ENCODE measurements at places on chromosomes 12 and 14.

GRCh38 chr12:92485351-92486348 is 217.1 kb upstream of the PLEKHG7 start:
- DNase-seq = no peak

GRCh38 chr14:77791225-77791600 is 8.7 kb upstream of the ADCK1 start:
- DNase-seq = no peak

GRCh38 chr12:63862187-63862968 is 17.9 kb downstream of the SRGAP1 start:
- no peak for DNase-seq

- no peak for DNase-seq
Observed at GRCh38 chr14:69499436-69499835, 14.9 kb downstream of the PLEKHD1 start.

DNA sequence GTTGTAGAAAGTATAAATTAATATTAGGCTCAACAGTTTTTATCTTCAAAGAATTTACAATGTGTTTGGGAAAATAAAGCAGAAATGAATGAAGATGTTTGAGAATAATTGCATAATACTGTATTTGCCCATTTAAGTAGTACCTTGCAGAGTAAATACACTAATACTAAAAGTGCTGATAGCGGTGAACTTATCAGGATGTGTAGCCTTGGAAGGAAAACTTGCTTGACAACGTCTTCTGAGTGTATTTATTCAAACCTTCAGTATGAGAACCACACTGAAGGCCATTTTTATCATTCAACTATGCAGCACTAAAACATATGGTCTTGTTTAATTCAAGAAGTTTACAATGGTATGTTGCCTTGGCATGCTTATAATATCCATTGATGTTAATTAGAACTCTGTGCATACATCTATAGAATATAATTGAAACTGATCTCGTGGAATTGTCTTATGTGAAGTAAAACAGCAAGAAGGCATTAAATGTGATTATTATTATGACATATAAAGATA is 41.3 kb downstream of the MSRB3 start:
- no peak for DNase-seq

- DNase-seq = no peak
Observed at GRCh38 chr14:64605926-64606685, 56.3 kb downstream of the PPP1R36 start.

DNA sequence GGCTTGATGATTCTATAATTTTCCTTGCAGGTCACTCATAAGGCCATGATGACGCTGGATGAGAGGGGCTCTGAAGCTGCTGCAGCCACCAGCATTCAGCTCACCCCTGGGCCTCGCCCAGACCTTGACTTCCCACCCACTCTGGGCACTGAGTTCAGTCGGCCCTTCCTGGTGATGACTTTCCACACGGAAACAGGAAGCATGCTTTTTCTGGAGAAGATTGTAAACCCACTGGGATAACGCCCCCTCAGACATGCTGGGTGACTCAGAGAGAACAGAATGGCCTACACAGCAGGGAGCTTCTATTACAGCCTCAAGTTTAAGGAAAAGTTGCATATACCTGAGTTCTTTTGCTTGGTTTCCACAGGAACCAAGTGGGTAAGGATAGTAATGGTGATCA is 34.3 kb downstream of the SERPINA3 start:
- DNase-seq = peak; percentile 24

DNA sequence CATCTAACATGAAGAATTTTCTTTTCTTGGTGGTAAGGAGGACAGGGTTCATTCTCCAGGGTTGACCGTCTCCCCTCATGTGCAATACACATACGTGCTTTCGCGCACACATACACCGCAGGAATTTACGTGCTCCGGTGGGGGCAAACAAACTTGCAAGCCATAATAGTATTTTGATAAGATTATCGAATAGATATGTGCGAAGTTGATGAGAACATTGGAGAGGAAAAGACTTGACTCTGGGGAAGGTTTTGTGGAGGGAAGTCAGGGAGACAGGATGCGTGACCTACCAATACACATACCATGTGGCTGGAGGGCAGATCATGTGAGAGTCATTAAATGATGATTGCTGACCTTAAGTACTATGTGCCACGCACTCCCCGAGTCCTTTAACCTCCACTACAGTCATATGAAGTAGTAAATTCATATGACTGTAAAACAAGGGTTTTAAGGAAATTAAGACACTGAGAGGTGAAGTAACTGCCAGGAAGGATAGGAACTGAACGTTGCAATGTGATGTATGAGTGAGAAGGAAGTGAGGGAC is 921 bp downstream of the RAD51B start:
- DNase-seq = no peak

DNA sequence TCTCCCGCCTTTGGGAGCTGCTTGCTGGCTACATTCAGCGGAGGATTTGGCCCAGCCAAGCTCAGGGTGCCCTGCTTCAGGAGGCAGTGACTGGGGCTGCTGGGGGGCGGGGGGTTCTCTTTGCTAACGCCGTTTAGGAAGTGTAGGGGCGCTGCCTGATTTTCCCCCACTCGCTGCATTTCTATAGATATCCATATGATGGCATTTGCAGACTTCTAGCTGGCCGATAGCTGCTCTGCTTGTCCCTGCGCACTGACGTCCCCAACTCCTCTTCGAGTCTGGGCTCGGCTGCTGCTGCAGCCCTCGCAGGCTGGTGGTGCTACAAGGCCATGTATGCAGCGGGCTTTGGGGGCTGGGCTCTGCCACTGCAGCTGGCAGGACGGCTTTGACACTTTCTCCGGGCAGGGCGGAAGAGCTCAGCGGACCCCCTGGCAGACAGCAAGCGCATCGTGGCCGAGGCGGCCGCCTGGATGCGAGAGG is 3.1 kb downstream of the LRFN5 start:
- DNase-seq = peak; percentile 74

DNA sequence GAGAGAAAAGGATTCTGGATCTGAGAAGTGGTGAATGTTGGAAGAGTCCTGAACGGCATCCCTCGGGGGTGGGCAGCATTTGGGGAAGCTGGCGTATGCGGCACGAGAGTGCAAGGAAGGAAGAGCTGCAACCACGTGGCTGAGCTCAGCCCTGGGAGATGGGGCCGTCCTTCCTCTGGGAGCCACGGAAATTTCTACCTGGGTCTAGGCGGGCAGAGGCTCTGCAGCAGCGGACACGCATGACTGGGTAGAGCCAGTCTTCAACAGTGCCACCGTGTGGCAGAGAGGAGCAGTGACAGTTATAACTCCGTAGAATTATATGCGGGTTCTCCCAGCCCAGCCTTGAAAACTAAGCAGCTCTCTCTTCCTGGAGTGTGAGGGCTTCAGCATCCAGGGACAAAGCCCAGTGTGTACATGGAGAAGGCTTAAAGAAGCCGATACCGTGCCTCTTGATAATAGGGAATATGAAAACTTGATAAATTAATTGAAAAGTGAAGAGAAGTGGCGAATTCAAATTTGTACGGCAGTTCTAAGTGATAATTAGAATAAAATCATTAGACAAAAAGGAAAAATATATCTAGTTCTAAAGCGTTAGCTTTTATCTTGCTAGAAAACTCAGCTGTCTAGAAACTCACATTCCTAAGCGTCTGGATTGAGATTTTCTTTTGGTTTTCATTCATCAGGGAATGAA is 82.9 kb upstream of the STXBP6 start:
- DNase-seq = peak; percentile 75

DNA sequence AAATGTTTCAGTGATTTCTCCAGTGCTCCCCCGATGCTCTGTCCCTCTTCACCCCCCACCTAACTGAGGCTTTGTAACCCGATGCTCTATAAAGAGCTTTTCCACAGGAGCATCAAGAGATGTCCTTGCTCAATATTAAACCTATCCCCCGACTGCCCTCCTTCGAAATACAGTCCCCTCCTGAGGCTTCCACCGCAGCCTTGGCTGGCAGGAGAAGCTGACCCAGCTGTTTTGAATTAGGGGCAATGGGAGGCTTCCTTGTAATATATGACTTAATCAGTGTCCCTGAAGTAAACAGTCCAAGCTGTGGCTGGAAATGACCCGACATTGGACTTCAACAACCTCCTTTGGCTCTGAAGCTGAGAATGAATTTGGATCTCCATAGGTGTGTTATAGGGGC is 62.4 kb downstream of the TMEM30B start:
- no peak for DNase-seq

DNA sequence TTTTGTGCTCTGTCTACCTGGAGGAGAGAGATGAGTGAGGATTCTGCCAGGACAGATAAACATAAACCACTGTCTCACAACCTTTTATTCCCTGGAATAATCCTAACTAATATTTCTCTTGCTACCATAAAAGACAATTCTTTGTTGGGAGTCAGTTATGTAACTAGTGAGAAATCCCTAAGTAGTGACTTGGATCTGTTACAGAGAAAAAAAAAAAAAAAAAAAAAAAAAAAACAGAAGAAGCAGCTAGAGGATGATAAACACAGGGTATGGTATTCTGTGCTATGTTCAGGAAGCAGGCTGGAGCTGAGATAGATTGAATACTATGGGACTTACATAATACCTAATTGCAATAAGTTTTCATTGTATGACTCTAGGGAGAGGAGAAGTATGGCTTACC is 178.7 kb downstream of the CNTN1 start:
- no peak for DNase-seq

Measured in type B pancreatic cell (in vitro differentiated cells).